ENCODE measurements at places on chromosomes 5 and 9.
A peak's percentile ranks its signal among the peaks of the same experiment; 100 is the strongest.

DNA sequence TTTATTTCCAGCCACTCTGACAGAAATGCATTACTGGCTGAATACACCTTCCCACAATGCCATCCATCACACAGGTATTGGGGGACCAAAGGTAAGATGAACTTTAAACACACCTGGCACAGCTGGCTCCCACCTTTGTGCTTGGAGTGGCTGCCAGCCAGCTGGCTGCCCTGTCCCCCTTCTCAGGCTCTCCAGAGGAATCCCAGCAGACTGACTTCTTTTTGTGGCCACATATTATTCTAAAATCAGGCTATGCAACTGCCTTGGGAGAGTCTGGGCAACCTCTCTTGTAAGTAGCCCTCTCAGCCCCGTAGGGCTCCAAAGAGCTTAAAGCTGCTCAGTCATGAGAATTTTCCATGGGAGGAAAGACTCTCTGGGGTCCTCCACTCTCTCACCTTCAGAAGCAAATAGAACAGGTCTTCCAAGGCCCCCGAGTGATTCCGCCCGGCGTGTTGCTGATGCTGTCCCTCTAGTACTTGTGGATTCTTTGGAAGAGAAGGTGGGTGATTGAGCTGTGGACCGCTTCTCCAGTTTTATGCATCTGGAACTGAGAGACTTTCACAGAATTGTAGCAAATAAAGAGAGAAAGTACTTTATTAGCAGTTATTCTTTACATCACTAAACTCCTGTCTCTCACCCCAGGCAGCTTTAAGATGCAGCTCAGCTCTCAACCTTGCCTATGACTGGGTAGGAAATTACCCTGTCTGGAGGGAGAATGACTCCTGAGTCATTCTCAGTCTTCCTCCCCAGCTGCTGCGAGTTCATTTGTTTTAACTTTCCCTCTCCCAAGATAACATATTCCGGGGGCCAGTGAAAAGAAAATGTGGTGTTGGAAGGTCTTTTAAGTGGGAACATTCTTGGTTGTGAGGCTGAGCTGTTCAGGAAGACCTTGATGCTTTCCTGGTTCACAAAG, 159.4 kb upstream of the PITX1 start:
- DNase-seq, result no peak

- DNase-seq, result no peak
Observed at GRCh38 chr9:88658311-88658822, 123.4 kb downstream of the NXNL2 start.

- DNase-seq, result no peak
Observed at GRCh38 chr9:128397831-128398230, 22.8 kb upstream of the CERCAM start.

GRCh38 chr5:157306692-157307471, 41.0 kb downstream of the CYFIP2 start:
- no peak for DNase-seq

DNA sequence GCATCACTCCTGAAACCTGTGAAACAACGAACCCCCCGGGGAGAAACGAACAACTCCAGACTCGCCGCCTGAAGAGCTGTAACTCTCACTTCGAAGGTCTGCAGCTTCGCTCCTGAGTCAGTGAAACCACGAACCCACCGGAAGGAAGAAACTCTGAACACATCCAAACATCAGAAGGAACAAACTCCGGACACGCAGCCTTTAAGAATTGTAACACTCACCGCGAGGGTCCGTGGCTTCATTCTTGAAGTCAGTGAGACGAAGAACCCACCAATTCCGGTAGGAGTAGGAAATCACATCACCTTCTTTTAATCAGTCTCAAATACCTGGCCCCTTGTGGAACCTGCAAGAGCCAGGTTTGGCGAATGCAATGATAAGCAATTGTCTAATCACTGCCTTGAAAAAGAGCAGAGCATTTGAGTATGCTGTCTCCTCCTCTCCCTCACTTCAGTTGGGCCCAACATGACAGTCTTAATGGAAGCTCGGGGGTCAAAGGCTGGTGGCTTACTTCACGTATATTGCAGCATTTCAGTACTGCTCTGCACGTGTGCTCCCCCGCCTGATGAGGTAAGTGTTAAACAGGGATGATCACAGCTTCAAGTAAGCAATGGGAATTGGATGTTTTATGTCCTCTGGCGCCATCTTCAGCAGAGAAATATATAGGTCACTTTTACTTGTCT, 473 bp downstream of the IRGM start:
- no peak for DNase-seq

GRCh38 chr5:179112469-179113142, 52.4 kb downstream of the ZNF354C start:
- DNase-seq, result peak; percentile 32

- DNase-seq, result no peak
Observed at GRCh38 chr9:74772121-74772520, 115.6 kb downstream of the TRPM6 start.

- DNase-seq, result no peak
Observed at GRCh38 chr5:138990986-138991590, 116.0 kb upstream of the LRRTM2 start.

- no peak for DNase-seq
Observed at GRCh38 chr5:131848662-131849061, 51.8 kb upstream of the FNIP1 start.

GRCh38 chr9:31824860-31825259, 559.6 kb upstream of the ACO1 start:
- DNase-seq, result no peak
